ENCODE measurements at places on chromosomes 4 and X. TPM values are rescaled to one million over a fixed set of nuclear protein-coding genes. Genes with fewer than 3 reads are reported as not detected.

DNA sequence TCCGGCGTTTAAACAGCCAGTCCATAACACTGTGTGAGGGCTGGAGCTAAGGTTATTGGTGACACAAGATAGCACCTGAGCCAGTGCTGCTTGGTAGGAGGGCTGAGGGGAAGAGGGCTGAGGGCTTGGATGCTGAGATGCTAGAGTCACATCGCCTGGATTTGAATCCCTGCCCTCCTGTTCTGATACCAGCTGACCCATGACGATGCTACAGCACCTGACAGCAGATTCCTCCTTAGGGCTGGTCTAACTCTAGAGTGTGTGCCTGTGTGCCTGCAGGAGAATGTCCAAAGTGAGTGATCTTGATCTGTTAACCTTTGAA is 102.5 kb downstream of the PTTG2 start:
- DNase-seq, result no peak

DNA sequence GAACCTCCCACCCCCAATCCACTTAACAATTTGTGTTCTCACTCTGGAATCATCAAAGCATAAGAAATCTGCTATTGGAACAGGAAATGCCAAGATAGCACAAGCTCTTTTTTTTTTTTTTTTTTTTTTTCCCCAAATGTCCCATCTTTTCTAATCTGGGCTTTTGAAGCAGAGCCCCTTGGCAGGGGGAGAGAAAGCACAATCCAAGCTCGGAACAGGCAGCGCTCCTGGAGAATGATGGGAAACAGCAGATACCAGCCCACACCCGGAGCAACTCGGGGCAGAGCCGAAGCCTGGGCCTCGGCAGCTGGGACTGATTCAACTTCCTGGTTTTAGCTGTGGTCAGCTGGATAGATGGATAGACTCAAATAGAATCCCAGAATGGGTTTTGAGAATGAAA is 235.1 kb downstream of the QDPR start:
- no peak for DNase-seq

DNA sequence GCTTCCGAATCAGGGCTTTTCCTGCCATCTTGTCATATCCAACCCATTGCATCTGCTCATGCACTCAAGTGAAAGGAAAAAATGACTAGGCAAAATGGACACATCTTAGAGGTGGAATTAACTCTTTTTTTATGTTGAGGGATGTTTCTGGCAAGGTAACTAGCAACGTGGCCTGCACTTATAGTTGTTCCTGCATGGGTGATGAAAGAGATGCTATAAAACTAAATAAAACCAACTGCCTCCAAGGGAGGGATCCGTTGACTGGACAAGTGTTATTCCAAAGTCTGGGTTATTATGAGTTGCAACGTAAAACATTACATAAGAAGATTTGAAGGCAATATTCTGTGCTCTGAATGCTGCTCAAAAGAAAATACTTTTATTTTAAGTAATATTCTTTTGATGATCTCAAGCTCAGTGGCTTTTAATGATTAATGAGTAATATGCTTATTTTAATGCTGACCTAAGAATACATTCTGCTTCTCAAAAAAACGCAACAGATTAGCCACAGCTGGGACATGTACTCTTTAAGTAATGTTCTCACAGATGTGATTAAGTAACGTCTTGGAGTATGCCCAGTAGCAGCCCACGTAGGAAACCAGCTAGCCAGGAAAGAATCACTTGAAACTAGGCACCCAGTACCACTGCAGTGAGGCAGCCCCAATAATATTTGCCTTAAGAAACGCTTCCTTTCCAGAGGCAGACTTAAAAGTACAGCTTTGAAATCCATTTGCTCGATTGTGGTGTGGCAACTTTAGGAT is 27.4 kb downstream of the KLF3 start:
- peak; percentile 29 for DNase-seq

- DNase-seq, result no peak
Observed at GRCh38 chr4:184513802-184514120, 39.4 kb upstream of the IRF2 start.

DNA sequence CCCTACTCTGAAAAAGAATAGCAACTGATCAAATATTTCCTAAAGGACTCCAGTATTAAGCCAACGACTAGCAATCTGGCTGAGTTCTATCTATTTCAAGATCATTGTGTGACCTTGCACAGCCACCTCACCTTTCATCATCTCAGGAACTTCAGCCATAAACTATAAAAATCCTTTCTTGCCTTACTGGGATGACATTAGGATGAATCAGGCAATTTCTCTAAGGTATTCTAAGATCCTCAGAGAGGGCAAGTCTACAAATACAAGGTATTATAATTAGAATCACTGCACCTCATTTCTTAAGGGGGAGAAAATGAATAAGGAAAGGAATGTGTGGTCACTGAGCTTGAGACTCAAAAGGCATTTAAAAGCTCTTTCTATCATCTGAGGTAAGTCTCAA is 152.6 kb downstream of the GRIA3 start:
- DNase-seq, result no peak

DNA sequence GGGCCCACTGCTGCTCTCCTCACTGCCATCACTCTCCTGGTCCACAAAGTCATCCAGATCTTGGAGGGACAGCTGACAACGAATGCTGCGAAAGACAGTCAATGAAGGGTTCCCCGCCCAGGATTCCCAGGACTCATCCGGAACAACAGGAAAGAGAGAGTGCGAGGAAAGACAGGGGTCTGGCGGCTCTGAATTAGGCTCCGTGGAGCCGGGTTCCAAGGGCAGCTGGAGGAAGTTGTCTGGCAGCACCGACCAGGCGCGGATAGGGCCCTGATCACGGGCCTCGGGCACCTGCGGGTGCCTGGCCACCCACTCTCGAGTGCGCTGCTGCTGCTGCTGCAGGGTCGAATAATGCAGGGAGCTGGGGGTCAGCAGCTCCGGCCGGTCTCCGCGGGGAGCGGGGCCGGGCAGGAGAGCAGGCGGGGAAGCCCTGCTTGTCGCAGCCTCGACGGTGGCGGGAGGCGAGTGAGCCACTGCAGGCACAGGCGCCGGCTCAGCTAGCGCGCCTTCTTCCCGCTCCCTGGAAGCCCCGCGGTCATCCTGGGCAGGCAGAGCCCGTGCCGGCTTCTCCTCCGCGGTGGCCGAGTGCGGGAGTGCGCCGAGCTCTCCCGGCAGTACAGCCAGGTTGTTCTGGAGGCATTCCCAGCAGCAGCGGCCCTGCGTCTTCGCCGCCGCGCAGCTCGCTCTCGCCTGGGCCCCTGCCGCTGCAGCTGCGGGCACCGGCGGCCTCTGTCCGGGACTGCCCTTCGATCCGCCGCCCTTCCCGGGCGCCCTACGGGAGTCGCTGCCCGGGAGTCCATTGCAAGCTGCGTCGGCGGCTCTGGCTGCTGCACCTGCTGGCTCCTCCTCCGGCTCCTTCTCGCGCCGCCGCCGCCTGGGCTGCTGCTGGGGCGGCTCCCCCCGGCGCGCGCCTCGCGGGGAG is 1.1 kb downstream of the SOWAHB start:
- no peak for DNase-seq

DNA sequence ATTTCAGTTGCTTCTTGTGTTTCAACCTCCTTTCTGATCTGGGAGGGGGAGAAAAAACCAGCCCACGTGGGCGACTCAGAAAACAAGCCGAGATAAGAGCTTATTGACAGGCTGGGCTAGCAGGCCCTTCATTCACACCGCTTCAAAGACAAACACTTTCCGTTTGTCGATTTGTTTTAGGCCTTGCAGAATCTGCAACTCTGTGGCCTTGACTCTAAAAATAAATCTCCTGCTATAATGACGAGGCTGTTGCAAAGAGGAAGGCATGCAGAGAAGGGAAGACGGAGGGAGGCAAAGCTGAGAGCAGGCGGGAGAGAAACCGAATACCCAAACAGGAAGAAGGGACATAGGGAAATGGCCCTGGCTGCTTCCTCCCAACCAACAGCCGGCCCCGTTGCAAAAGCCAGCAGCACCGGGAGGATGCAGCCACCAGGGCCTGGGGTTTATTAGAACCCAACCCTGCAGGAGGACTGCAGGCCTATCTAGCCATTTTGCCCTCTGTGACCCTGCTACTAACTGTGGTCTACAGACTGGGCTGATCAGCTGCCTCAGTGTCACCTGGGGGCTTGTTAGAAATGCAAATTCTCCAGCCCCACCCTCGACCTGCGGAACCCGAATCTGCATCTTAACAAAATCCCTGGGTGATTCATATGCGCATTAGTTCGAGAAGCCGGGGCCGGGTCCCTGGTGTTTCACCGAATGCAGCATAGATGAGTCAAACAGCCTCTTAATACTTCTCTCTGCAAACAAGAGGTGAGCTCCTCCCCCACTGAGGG is 325.5 kb downstream of the BCOR start:
- peak; percentile 58 for DNase-seq

GRCh38 chr4:4720646-4721045 is 138.8 kb upstream of the MSX1 start:
- DNase-seq, result no peak

GRCh38 chr4:137454767-137455166 is 77.5 kb downstream of the PCDH18 start:
- DNase-seq, result no peak

DNA sequence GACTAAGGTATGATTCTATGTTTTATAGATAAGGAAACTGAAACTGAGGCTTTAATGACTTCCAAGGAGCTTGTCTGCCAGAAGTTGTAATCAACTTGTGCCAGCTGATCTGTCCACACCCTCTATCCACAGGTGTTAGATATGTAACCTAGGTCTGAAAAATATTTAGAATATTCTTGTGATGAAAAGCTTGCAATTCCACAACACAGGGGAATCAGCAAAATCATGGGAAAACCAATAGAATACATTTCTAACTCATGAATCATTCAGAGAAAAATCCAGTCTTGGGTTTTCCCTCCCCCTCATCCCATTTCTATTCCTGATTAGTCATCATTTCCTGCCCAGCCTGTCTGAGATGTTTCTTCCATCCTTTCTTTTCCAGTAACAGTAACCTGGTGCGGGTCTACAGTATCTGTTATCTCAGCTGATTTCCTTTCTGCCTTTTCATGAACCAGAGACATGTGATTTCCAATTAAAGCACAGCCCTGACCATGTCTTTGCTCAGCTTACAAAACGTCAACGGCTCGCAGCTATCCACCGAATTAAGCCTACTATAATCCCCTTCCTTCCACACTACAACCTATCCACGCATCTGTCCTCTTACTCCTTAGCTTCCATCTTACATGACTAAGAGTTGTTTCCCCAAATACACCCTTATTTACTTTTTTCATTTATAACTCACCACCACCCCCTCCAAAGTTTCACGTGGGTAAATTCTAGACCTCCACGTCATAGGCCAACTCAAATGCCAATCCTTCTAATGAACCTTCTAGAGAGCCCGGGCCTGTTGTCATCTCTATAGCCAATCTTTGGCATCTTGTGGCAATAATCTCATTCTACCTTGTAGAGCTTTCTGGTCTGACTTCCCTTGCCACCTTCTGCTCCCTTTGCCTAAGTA is 961 bp upstream of the NOCT start:
- DNase-seq, result peak; percentile 81

- DNase-seq, result no peak
Observed at GRCh38 chr4:167028976-167029375, 205.3 kb downstream of the SPOCK3 start.

GRCh38 chr4:130028552-130028951 is 932.6 kb downstream of the C4orf33 start:
- no peak for DNase-seq

GRCh38 chr4:140211161-140211560 is 57.2 kb upstream of the MAML3 start:
- no peak for DNase-seq

DNA sequence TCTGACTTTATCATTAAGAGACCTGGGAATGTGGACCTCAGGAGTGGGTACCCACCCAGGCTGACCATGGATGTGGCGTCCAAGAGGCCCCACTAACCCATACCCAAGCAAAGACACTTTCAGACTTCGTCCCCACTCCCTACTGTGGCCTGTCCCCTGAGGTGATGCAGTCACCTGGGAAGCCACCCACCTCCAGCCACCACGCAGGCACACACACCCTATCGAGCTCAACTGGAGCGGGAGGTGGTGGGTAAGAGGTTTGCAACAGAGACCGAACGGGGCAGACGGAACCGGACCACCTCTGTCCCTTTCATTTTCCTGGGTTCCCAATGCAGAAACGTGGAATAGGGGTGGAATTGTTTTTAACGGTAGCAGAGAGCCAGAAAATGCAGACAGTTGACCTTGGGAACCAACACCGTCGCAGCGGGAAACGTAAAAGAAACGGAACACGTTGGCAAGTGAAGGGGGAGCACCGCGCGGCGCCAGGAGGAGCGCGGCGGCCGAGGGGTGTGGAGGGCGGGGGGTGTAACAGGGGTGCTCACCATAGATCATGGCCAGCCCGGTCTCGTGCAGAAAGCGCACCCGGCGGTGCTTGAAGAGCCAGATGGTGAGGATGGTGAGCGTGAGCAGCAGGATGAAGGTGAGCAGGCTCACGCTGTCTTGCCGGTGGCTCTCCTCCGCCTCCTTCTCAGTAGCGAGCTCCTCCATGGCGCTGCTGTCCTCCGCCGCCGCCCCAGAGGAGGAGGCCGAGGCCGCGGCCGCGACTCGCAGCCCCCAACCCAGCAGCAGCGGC is 559 bp downstream of the SLC9A7 start:
- DNase-seq, result peak; percentile 10

DNA sequence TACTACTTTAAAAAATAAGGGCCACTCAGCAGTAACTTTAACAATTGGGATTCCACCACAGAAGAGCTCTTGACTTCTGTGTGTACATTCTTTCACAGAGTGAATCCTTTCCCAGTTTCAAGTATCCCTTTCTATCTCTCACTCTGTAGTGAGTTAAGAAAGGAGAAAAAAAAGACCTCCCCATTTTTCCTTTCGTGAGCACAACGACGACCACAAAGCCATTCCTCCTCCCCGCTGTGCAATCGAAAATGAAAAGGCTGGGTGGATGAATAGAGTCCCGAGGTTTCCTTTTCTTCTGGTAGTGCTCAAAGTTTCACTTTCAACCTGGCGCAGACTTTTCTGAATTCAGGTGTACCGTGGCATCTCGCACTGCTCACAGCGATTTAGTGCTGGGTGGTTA is 58.0 kb downstream of the TAB3 start:
- no peak for DNase-seq

- DNase-seq, result no peak
Observed at GRCh38 chr4:84035568-84035967, 463.5 kb downstream of the NKX6-1 start.

GRCh38 chr4:6177587-6178197 is 22.7 kb downstream of the JAKMIP1 start:
- DNase-seq, result no peak

DNA sequence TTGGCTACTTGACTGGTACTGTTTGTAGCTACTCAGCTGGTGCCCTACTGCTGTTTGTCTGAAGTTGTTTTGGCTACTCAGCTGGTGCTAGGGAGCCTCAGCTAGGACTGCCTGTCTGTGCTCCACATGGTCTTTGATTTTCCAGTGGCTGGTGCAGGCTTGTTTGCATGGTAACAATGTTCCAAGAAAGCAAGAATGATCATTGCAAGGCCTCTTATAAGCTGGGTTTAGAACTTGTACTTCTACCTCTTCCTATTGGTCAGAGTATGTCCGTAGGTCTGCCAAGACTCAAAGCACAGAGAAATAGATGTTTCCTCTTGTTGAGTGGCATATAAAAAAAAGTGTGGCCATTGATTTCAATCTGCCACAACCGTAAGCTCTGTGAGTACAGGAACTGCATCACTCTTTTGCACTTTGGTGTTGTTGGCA is 17.6 kb downstream of the NFKB1 start:
- DNase-seq, result peak; percentile 40

GRCh38 chr4:8765631-8766590 is 105.7 kb downstream of the HMX1 start:
- DNase-seq, result no peak

Gene SMIM20
- 31.7 TPM for total RNA-seq

Gene USP17L22
- not detected for total RNA-seq

Gene NDNF
- total RNA-seq, result not detected

Gene SOX3
- total RNA-seq, result not detected

Gene TMEM154
- total RNA-seq, result 0.24 TPM

Gene ARMCX4
- 0.86 TPM for total RNA-seq

Gene NPY1R
- total RNA-seq, result not detected

Gene FAM241A
- total RNA-seq, result 0.88 TPM

Gene BTC
- 0.21 TPM for total RNA-seq

Gene NPFFR2
- total RNA-seq, result not detected

Gene TASL
- total RNA-seq, result not detected

Data from myocyte (in vitro differentiated cells).